ENCODE measurements at places on chromosomes 7 and 10. TPM values are rescaled to one million over a fixed set of nuclear protein-coding genes. Genes with fewer than 3 reads are reported as not detected.

DNA sequence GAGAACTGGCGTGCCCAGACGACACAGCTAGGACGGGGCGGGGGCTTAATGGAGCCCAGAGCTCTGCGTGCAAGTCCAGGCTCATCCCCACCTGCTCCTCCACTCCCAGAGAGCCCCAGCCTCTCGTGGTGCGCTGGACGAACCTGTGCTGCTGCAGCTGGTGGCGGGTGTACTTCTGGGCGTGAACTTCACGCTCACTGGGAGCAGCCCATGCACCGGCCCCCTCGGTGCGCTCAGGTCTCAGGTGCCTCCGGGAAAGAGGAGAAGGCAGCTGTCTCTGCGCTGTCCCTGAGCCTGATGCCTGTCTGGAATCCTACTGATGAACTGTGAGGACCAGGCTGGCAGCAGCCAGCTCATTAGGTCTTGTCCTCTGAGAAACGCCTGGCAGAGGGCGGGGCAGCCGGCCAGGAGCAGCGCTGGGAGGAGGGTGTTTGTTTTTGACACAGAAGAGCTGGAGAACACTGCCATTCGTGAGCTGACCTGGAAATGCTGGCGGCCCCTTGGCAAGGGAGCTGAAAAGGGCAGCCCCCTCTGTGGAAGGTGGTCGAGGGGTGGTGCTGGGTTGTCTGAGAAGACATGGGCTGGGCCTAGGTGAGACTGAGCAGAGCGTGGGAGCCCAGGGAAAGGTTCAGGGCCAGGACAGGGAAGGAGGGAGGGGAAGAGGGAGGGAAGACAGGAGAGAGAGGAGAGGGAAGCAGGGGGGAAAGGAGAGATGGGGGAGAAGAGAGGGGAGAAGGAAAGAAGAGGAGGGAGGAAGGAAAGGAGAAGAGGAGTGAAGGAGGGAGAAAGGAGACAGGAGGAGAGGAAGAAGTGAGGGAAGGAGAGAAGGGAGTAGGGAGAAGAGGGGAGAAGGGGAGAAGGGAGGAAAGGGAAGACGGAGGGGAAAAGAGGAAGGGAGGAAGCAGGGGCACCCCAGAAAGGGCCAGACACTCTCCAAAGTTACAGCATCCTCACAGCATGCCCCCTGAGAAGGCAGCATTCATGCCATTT, 53.5 kb upstream of the TNS3 start:
- H3K36me3 ChIP-seq, result no peaks in the 10 kb centered on the region
- H3K4me3 ChIP-seq, result no peak overlapping the region
- DNase-seq, result peak; percentile 84
- H3K27ac ChIP-seq, result peak overlapping the region; percentile 91

GRCh38 chr7:30436046-30436445, 42.5 kb downstream of the NOD1 start:
- no peak overlapping the region for H3K4me3 ChIP-seq
- H3K27me3 ChIP-seq, result no peaks in the 10 kb centered on the region
- no peaks in the 10 kb centered on the region for H3K36me3 ChIP-seq
- H3K4me1 ChIP-seq, result peaks cover 2% of the 10 kb centered on the region
- DNase-seq, result peak; percentile 46

SORCS1 gene
- 1.4 TPM for total RNA-seq

NKX1-2 gene
- total RNA-seq, result not detected

Measured in aorta (tissue), 5 donors.